HepG2 (cell line): ENCODE measurements at places on chromosomes 4 and X.

DNA sequence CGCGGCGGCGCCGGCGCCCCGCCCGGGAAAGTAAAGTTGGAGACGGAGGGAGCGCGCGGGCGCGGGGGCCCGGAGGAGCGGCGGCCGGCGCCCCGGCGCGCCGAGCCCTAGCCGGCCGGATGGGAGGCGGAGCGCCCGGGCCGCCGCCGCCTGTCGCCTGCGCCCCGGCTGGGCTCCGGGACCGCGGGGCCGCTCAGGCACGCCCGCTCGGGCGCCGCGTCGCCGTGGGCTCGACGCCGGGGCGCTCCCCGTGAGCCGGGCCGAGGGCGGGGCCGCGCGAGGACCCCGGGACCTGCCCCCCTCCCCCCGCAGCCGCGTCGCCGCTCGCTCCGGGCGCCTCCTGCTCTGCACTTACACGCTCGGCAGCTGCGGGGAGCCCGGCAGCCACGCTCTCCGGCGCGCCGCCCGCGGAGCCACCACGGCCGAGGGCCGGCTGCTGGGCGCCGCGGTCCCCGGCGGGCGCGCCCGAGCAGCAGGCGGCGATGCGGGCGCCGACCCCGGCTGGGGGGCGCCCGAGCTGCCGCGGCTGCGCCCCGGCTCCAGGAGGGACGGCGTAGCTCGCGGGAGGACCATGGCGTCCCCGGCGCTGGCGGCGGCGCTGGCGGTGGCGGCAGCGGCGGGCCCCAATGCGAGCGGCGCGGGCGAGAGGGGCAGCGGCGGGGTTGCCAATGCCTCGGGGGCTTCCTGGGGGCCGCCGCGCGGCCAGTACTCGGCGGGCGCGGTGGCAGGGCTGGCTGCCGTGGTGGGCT lies at the start of gene ADRA2C:
TSS of gene ADRA2C (plus strand) at position 350 of the 749 bp plus-strand sequence. CDS start at position 572, 222 bp downstream.
- peak; percentile 20 for DNase-seq

- no peak for DNase-seq
These were observed 3.8 kb upstream of the NSG1 start for GRCh38 chr4:4383085-4383484.

- peak; percentile 8 for DNase-seq
These were observed 11.9 kb downstream of the AR start for GRCh38 chrX:67555578-67556203.

- no peak for DNase-seq
These were observed 4.8 kb upstream of the PRSS12 start for GRCh38 chr4:118357601-118358000.

- no peak for DNase-seq
These were observed 738 bp upstream of the HPF1 start for GRCh38 chr4:169758401-169758962.

DNA sequence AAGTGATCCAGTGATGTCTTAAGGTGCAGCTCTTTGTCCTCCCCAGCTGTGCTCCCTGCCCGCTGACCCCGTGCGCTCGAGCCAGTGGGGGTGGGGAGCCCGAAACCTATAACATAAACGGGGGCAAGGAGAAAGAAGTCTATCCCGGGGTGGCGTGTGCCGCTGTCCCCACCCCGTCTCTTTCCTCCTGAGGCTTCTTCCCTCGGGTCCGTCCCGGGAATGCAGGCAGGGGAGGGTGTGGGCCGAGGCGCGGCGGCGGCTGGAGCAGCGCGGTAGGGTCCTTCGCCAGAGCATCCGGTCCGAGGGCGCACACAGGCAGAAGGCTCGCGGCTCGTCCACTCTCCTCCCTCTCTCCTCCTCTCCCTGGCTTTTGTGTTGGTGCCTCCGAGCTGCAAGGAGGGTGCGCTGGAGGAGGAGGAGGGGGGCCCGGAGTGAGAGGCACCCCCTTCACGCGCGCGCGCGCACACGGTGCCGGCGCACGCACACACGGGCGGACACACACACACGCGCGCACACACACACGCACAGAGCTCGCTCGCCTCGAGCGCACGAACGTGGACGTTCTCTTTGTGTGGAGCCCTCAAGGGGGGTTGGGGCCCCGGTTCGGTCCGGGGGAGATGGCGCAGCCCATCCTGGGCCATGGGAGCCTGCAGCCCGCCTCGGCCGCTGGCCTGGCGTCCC lies at the start of gene RAB33A:
TSS of gene RAB33A (plus strand) at position 517 of the 681 bp plus-strand sequence. CDS start at position 618, 101 bp downstream.
- no peak for DNase-seq

GRCh38 chr4:152910521-152910920 lies 25.6 kb upstream of the FHDC1 start:
- DNase-seq, result no peak

GRCh38 chr4:39255871-39256270 lies 73.5 kb downstream of the WDR19 start:
- DNase-seq, result no peak

- no peak for DNase-seq
These were observed 79.6 kb upstream of the WDR1 start for GRCh38 chr4:10196191-10196590.

DNA sequence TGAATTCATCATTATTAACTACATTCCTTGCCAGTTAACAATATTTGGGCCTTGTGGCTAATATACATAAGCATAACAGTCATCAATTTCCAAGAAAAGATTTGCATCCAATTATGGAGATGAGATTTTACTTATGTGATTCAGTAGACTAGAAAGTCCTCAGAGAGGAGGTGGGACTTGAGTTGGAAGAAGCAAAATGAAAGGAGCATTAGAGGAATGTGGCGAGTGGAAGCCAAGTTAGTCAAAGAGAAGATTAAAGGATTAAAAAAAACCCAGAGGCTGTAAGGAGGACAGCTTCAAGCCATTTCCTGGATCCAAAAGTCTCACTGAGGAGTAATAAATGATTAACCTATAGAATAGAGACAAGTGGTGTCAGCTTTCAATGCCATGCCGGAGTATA lies 1099.4 kb upstream of the IGFBP7 start:
- DNase-seq, result no peak

GRCh38 chr4:141684785-141685184 lies 48.4 kb downstream of the IL15 start:
- DNase-seq, result no peak

DNA sequence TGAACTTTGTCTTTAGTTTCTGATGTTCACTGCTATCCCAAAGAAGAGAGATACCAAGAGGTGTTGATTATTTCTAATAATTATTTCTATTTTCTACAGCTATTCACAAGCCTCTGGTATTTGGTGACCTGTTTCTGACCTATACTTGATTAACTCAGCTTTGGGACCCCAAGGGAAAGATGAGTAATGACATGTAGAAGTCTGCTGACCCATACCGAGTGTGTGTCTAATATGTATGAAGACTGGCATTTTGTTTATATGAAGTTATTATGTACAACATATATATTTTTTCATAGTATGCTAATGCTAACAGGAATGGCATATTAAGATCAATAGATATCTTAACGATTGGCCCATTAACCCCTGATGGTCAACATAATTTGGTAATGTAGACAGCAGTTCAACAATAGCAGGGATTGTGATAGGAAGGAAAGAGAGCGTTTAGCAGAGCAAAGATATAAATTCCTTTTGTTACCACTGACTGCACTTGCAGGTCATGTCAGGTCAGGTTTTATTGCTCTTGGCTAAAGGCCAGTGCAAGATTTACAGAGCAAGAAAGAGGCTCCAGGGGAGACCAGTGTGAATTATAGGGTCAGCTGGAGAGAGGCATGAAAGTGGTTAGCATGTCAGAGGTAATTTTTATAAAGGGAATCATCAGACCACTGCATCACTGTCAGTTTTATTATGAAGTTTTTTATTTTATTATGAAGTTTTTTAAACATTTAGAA lies 94.7 kb upstream of the DIPK2B start:
- peak; percentile 35 for DNase-seq

GRCh38 chr4:24798036-24798610 lies 2.8 kb downstream of the SOD3 start:
- no peak for DNase-seq

DNA sequence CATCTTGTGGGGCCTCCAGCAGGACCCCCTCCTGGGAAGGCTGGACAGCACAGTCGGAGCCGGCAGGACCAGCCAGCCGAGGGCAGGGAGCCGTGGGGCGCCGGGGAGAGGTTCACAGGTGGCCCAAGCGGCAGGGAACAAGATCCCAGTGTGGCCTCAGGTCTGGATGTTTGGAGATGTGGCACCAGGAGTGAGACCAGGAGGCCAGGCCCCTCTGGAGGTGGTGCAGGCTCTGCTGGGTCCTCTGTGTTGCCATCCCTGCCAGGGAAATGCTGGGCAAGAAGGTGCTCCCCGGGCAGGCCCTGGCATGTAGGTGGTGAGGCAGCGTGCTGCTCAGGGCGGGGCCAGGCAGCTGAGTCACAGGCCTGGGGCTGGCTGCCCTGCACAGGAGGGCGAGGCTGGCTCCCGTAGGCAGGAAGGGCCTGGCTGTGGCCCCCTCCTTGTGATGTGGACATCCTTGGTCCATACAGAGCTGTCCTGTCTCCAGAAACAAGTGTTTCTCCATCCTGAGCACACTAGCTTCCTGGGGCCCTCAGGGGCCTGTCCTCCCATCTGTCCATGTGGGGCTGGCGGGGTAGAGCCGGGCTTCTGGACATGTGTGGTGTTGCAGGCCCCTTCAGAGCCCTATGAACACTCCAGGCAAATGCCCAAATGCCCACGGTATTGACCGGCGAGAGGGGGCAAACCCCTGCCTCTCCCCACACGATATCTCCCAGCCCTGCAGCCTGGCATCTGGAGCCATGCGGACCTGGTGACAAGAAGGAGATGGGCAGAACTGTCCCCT lies 4.8 kb upstream of the HGFAC start:
- no peak for DNase-seq

DNA sequence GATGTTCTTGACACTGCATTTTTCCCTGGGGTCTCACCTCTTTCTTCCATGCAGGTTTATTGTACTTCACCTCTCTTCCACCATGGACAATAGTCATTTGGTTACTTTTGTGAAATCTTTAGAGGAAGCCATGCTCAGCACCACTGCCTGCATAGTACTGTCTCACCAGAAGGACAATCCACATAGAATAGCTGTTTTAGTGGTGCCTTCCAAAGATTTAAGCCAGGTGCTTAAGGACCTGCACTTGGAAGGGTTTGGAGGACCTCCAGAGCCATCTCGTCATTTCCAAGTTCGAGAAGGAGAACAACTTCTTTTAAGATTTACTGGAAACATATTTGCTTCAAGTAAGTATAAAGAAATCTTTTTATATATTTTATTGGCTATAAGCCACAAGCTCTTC lies 26.7 kb downstream of the DTHD1 start:
- no peak for DNase-seq

- no peak for DNase-seq
These were observed 54.0 kb downstream of the GC start for GRCh38 chr4:71729856-71730255.

DNA sequence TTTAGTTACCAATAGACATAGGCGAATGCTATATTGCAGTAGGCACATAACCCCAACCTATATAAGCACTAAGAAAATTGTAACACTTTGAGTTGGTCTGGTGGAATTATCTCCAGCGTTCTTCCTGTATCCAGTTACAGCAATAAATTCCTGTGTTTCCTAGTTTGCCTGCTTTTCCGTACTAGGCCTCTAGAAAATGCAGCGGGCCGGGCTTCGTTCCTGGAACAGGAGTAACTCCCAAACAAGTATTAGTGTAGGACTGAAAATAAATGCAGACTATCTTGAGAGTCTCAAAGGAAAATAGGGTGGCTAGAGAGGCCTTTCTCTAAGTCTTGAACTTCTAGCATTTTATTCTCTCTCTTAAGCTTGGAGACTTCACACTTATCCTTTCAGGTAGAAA lies 159.8 kb downstream of the OR13H1 start:
- DNase-seq, result no peak

DNA sequence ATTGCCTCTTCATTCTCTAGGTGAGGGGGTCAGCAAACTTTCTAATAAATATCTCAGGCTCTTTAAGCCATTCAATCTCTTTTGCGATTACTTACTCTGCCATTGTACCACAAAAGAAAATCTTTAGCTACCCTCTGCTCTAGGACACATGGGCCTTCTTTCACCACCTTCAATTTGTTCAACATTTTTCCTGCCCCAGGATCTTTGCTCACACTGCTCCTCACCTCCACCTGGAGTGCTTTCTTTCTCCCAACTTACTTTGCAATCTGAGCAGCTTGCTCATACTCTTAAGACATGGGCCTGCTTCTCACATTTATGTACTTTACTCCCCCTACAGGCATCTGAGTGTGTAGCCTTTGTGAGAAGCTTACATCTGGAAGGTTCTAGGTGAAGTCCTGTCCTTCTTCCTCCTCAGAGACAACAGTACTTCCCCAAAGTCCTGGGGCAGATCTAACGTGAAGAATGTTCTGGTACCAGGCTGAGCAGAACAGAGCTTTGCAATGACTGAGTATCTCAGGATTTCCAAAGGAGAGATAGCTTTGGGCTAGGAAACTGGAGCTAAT lies 55.0 kb upstream of the PRDM5 start:
- peak; percentile 10 for DNase-seq

GRCh38 chr4:10761903-10762302 lies 77.3 kb upstream of the CLNK start:
- no peak for DNase-seq

GRCh38 chr4:185754961-185755360 lies 57.0 kb downstream of the SORBS2 start:
- DNase-seq, result no peak

DNA sequence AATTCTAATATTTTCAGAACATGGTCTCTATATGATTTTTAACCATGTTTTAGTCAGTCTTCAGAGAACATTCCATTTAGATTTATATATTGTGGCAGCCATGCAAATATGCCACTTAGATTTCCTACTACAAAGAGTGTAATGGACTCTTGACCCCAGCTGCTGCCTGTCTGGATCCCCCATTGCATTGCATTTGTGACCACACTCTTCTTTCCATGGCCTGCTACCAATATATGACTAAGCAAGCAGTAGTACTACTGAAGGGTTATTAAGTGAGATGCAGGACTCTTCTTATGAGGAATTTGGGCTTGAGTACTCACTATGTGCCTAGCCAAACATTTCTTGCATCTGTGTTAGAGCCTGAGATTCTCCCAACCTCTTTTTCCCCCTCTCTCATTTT lies 306.8 kb downstream of the PDHA2 start:
- DNase-seq, result no peak

- DNase-seq, result no peak
These were observed 642.2 kb downstream of the C4orf33 start for GRCh38 chr4:129738175-129738574.

GRCh38 chr4:169677150-169677748 lies 56.9 kb downstream of the CLCN3 start:
- DNase-seq, result no peak

DNA sequence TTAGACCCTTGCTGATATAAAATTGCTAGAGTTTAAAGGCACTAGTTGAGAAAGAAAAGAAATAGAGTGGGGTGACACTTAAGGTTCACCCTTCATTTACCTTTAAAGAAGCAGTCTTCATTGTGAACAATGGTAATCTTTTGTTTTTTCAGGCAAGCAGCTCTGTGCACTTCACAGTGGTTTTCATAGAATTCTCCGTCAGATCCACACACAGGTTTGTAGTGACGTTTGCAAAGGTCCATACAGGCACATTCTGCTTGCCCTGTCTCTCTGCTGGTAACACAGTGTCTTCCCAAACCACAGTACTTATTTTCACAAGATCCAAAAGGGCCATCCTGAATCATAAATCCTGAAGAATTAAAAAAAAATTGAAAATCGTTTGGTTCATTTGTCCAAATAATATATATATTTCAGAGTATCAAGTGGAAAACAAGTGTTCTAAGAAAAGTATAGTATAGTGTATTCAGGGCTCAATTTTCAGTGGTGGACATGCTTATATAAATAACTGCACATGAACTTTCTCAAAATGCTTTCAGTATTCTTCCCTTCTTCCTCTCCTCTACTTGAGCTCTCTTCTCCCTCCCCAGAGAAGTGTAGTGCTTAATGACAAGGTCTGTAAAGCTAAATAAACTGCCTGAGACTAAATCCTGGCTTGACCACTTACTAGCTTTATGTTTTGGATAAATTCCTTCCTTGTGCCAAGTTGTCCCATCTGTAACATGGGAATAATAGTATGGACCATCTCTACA lies 243.3 kb downstream of the FSTL5 start:
- no peak for DNase-seq
